ENCODE measurements at places on chromosomes 6 and 20.

DNA sequence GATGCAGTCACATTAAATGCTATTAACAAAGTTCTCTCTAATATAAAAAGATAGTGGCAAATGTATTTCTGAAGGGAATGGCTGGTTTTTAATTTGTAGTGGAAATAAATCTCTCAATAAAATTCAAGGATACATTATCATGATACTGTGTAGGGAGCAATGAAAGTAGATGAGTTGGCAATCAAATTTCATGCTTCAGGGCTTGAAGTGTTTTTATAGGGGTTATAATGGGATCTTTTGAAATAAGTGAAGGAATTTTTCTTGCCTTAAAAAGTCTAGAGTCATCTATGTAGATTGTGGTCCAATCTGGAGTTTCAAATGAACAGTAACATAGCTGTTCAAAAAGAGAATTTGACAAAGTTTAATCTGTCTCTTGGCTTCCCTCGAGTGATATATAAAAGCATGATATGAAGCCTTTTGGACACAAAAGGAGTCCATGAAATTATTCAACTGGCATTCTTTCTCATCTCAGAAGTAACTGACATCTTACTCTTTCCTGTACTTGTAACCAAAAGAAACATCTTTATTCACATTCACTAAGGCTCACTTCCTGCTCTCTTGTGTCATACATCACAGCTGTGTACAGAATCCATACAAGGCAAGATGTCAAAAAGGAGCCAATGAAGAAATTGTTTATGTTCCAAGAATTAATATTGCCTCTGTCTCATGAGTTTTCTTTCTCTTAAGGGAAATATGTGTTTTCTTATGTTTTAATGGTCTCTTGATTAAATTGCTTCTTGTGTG, 591.0 kb upstream of the GJE1 start:
- no peak for DNase-seq

DNA sequence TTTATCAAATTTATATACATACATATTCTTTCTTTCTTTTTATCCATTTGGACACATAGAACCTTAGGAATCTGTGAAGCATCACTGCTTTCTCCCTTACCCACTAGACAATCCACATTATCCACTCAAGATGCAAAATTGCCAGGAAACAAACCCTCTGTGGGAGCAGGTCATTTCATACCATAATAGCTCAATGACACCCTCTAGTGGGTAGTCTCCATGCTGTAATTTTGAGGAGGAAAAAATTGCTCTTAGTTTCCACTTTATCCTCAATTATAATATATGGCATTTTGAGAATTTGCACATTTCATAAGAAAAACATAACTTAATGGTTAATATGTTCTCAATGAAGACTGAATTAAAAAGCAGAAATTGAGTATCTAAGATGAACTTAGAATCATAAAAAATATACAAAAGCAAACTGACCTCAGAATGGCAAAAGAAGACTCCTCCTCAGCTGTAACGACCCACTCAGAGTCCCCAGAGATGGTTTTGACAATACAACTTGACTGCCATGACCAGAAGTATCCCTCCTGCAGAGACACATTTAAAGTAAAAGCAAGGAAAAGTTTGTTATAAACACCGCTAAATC, 164.1 kb downstream of the FRK start:
- DNase-seq, result peak; percentile 18

DNA sequence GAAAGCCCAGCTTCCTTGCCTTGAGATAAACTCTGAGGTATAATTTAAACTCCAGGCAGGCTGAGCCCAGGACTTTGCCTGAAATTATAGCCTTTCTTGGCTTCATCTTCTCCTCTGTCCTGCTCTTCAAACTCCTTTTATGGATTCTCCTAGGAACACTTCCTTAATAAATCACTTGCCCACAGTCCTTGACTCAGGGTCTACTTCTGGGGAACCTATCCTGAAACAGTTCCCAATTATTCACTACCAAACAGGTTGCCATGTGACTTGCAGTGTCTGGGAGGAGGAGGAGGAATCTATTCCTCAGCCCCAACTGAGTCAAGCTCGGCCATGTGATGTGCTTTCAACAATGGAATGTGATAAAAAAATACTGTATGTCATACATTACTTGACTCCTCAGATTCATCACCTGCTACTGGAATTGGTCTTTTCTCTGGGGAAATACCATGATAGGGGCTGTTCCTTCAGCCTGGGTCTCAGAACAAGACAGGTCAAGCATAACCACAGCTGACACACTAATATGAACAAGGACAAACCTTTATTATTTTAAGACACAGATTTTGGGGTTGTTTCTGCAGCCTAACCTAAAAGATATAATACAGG, 20.5 kb upstream of the CDKN1A start:
- DNase-seq, result peak; percentile 52

DNA sequence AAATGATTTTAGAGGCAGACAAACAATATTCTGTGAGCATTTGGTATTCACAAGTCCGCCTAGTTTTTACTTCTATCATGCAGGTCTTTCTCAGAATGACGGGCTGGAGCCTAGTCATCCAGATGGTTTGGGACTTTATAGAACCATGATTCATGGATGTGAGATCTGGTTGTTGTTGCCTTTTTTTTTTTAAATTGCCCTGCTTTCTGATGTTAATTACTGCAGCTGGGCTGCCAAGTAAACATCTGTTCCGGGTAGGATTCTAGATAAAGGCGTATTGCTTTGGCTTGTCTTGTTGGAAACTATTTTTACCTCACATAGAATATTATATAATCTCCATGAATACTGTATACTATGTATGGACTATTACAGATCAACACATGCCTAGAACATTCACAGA, 58.1 kb downstream of the RNF217 start:
- no peak for DNase-seq

DNA sequence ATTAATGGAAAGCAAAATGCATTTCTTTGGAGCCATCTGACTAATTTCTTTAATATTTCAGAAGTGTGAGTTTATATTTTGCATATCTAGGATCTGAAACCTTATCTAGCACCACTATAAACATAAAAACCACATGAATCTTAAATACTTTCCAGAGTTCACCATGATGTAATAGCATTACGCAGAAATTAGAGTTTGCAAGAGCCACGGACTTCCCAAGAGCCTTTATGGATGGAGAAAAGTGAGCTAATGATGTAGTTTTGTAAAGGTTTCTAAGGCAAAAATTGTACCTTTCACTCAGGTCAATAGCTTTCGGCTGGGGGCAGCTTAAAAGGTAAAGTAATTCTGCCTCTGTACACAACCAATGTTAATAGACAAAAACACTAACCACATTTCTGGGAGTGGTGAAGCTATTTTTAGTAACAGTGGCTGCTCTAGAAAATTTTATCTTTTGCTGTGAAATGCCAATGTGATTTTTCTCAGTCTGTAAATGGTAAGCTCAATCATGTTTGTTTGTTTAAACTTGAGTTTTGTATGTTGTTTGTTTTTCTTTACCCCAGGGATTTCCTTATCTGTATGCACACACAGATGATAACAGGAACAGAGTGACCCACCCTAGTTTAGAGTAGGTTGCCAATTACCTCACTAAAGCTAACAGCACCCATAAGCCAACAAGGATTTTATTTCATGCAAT, 80.5 kb downstream of the FILIP1 start:
- DNase-seq, result no peak

GRCh38 chr20:32631933-32632460, 41.7 kb downstream of the C20orf203 start:
- no peak for DNase-seq

GRCh38 chr6:127263481-127263880, 3.2 kb upstream of the RNF146 start:
- no peak for DNase-seq

- DNase-seq, result no peak
Measured at GRCh38 chr6:148967541-148967956, 220.7 kb downstream of the UST start.

Measured in suppressor macrophage (primary cell).